ENCODE measurements at places on chromosomes 5 and 9. TPM values are rescaled to one million over a fixed set of nuclear protein-coding genes. Genes with fewer than 3 reads are reported as not detected.

GRCh38 chr9:99169086-99169485 is 52.7 kb downstream of the ALG2 start:
- no peak overlapping the region for H3K4me3 ChIP-seq
- DNase-seq, result no peak
- no peaks in the 10 kb centered on the region for H3K27me3 ChIP-seq
- no peaks in the 10 kb centered on the region for H3K36me3 ChIP-seq
- H3K27ac ChIP-seq, result no peak overlapping the region

GRCh38 chr5:87438231-87438630 is 25.5 kb upstream of the CCNH start:
- peaks cover 2% of the 10 kb centered on the region for H3K4me1 ChIP-seq
- no peak overlapping the region for H3K27ac ChIP-seq
- peaks cover 4% of the 10 kb centered on the region for H3K27me3 ChIP-seq
- H3K36me3 ChIP-seq, result no peaks in the 10 kb centered on the region
- H3K4me3 ChIP-seq, result no peak overlapping the region

- no peak overlapping the region for H3K4me3 ChIP-seq
- H3K36me3 ChIP-seq, result no peaks in the 10 kb centered on the region
- peak overlapping the region; percentile 62 for H3K27ac ChIP-seq
- no peaks in the 10 kb centered on the region for H3K27me3 ChIP-seq
These were observed 23.9 kb upstream of the SMAD5 start for GRCh38 chr5:136108766-136109165.

DNA sequence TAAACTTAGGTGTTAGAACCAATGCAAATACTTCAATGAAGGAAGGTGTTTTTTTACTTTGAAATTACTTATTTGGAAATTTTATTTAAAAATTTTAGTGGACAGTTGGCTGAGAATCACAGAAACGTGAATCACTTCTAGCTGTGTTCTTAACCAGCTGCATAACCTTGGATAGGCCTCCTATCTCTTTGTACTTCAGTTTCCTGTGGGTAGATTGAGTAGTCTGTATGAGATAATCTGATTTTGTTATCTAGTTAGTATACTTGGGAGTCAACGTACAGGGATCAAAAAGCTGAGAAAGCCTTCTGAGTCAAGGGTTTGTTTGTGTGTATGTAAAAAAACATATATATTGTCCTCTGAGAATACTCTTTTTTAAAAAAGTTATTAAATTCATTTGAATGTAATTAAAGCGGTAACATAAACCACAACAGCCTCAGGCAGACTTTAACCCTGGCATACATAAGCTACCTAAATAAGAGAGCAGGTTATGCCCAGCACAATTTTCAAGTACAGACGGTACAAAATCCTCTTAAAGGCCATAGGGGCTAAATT is 38.1 kb upstream of the ZCCHC7 start:
- H3K27ac ChIP-seq, result no peak overlapping the region
- H3K36me3 ChIP-seq, result peaks cover 11% of the 10 kb centered on the region

DNA sequence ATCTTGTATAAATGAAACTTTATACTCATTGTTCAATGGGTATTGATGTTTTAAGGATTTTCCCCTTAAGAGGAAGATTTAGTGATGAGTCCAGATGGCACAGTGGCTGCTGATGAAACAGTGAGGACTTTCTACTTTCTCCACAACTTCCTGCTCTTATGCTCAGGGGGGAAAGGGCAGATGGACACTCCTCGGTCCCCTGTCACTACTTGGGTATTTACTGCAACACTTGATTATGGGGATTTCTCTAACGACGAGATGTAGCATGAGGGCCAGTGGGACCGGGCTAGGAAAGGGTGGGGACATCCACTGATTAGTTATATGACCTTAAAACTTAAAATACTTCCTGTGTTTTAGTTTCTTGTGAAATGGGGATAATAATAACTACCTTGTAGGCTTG is 146.1 kb upstream of the HMHB1 start:
- no peaks in the 10 kb centered on the region for H3K27me3 ChIP-seq
- no peak overlapping the region for H3K4me3 ChIP-seq
- no peak for DNase-seq

DNA sequence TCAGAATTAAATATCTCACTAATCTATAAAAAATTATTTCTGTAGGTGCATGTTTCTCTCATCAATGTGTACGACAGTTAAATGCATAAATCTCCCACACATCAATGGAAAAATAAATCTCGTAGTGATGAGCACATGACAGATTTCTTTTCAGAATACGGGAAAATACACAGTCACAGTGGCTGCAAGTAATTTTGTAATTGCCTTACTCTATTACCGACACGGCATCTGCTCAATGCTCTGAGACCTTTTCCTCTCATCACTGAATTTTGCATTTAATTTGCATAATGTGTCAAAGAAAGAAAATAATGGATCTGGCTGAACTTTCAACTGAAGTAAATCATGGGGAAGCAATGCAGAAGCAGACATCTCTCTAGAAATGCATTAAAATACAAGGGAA is 37.2 kb downstream of the PDE4D start:
- no peaks in the 10 kb centered on the region for H3K36me3 ChIP-seq
- peaks cover 1% of the 10 kb centered on the region for H3K4me1 ChIP-seq
- peaks cover 11% of the 10 kb centered on the region for H3K27me3 ChIP-seq
- no peak overlapping the region for H3K27ac ChIP-seq
- DNase-seq, result no peak

DNA sequence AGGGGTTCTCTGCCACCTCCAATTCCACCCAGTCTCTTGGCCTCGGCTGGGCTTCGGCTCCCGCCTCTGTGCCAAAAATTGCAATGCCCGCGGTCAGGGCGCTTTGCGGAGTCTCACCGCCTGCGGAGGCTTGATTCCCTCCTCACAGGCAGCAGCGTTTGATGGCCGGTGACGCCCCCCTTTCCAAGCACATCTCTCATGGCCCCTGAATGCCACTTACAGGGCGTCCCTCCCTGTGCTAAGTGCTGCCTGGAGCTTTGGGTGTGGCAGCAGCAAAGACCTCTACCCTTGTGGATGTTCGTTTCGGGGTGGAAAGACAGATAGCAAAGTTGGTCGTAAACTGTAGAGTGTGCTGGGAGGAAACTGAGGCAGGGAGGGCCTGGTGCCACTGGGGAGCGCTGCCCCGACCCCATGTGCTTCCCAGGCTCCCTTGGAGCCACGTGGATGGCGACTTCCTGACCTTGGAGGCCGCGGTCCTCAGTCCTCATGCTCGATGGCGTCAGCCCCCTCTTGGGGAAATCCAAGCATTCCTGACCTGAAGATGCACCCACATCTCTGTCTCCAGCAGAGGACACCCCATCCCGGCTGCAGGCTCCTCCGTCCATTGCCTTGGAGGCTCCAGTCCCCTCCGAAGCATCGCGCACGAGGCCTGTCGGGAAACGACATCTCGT is 249.2 kb upstream of the IRX4 start:
- H3K36me3 ChIP-seq, result no peaks in the 10 kb centered on the region
- H3K4me3 ChIP-seq, result no peak overlapping the region
- H3K4me1 ChIP-seq, result peaks cover 18% of the 10 kb centered on the region
- no peak for DNase-seq

GRCh38 chr5:30239331-30240022 is 954.0 kb upstream of the CDH6 start:
- H3K27ac ChIP-seq, result no peak overlapping the region
- DNase-seq, result no peak
- H3K4me3 ChIP-seq, result no peak overlapping the region
- H3K36me3 ChIP-seq, result no peaks in the 10 kb centered on the region
- H3K4me1 ChIP-seq, result no peaks in the 10 kb centered on the region
- no peaks in the 10 kb centered on the region for H3K27me3 ChIP-seq

- peaks cover 3% of the 10 kb centered on the region for H3K27me3 ChIP-seq
- no peaks in the 10 kb centered on the region for H3K36me3 ChIP-seq
- no peak overlapping the region for H3K4me3 ChIP-seq
- no peak overlapping the region for H3K27ac ChIP-seq
- DNase-seq, result no peak
- H3K4me1 ChIP-seq, result peaks cover 17% of the 10 kb centered on the region
These were observed 6.3 kb upstream of the CAMK2A start for GRCh38 chr5:150295741-150296486.

- H3K27me3 ChIP-seq, result peaks cover 5% of the 10 kb centered on the region
- H3K36me3 ChIP-seq, result peaks cover 6% of the 10 kb centered on the region
- peak overlapping the region; percentile 25 for H3K27ac ChIP-seq
- no peak overlapping the region for H3K4me3 ChIP-seq
These were observed 251.3 kb downstream of the GAS1 start for GRCh38 chr9:86695910-86696424.

- H3K4me1 ChIP-seq, result peaks cover 4% of the 10 kb centered on the region
- no peak overlapping the region for H3K27ac ChIP-seq
- no peaks in the 10 kb centered on the region for H3K36me3 ChIP-seq
- no peaks in the 10 kb centered on the region for H3K27me3 ChIP-seq
These were observed 764.9 kb downstream of the DNAH5 start for GRCh38 chr5:13179407-13180087.

DNA sequence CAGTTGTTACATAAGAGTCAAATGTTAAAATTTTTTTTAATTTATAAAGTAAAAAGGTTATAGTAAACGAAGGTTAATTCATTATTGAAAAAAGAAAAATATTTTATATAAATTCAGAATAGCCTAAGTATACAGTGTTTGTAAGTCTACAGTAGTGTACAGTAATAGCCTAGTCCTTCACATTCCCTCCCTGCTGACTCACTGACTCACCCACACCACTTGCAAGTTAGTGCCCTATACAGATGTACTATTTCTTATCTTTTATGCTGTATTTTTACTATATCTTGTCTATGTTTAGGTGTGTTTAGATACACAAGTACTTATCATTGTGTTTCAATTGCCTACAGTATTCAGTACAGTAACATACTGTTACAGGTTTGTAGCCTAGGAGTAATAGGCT is 57.6 kb downstream of the MAMDC2 start:
- DNase-seq, result no peak
- H3K4me1 ChIP-seq, result peaks cover 3% of the 10 kb centered on the region
- no peaks in the 10 kb centered on the region for H3K36me3 ChIP-seq
- H3K4me3 ChIP-seq, result no peak overlapping the region

GRCh38 chr9:137035507-137035834 is 3.6 kb upstream of the FUT7 start:
- H3K4me3 ChIP-seq, result no peak overlapping the region
- H3K27me3 ChIP-seq, result no peaks in the 10 kb centered on the region
- H3K4me1 ChIP-seq, result no peaks in the 10 kb centered on the region
- H3K27ac ChIP-seq, result no peak overlapping the region
- DNase-seq, result no peak
- H3K36me3 ChIP-seq, result no peaks in the 10 kb centered on the region

DNA sequence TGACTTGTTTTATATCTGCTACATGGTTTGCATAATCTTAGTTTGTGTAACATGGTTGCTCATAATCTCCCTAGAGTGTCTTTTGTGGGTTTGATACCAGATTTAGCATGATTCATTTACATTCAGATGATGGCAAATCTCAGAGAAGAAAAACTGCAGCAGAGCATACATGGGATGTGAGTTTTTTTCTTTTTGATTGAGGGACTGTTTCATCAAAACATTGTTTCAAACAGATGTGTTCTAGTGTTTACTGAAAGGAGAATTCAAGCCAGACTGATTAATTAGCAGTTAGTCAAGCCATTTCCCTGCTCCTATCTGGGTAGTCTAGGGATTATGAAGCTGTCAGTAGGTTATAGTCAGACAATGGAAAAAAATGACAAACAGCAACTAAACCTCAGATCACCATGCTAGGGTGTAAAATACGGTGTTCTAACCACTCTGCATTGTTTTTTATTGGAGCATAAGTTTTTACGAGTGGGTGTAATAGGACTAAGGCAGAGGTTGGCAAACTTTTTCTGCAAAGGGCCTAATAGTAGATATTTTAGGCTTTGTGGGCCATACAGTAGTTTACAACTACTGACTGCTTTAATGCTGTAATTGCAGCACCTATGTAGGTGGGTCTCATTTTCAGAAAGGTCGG is 10.5 kb upstream of the GDNF start:
- no peak overlapping the region for H3K4me3 ChIP-seq
- no peaks in the 10 kb centered on the region for H3K36me3 ChIP-seq
- peaks cover 21% of the 10 kb centered on the region for H3K4me1 ChIP-seq

- H3K4me1 ChIP-seq, result no peaks in the 10 kb centered on the region
- no peak for DNase-seq
- no peak overlapping the region for H3K27ac ChIP-seq
- no peaks in the 10 kb centered on the region for H3K36me3 ChIP-seq
- H3K4me3 ChIP-seq, result no peak overlapping the region
These were observed 388.2 kb downstream of the FAM170A start for GRCh38 chr5:120017513-120017912.

DNA sequence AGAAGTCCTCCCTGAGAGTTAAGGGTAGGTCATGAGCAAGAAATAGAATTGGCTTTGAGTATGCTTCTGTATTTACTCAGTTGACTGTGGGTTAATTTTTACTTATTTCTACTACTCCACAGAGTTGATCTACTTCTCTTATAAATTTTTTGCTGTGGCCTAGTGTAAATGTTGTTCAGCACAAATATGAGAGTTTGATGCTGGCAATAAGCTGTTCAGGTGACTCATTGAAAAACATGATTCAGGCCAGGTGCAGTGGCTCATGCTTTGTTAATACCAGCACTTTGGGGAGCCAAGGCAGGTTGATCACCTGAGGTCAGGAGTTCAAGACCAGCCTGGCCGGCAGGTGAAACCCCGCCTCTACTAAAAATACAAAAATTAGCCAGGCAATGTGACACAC is 4.5 kb upstream of the CDK7 start:
- H3K36me3 ChIP-seq, result peaks cover 10% of the 10 kb centered on the region
- no peaks in the 10 kb centered on the region for H3K27me3 ChIP-seq
- DNase-seq, result no peak

- H3K27me3 ChIP-seq, result no peaks in the 10 kb centered on the region
- no peak overlapping the region for H3K27ac ChIP-seq
- H3K4me3 ChIP-seq, result no peak overlapping the region
- H3K36me3 ChIP-seq, result no peaks in the 10 kb centered on the region
These were observed 57.4 kb downstream of the SEMA4D start for GRCh38 chr9:89440548-89440947.

GRCh38 chr9:89670801-89671434 is 66.1 kb downstream of the GADD45G start:
- H3K27ac ChIP-seq, result no peak overlapping the region
- H3K36me3 ChIP-seq, result no peaks in the 10 kb centered on the region
- H3K4me3 ChIP-seq, result no peak overlapping the region
- peaks cover 11% of the 10 kb centered on the region for H3K4me1 ChIP-seq
- no peak for DNase-seq

- peaks cover 8% of the 10 kb centered on the region for H3K4me1 ChIP-seq
- DNase-seq, result no peak
- H3K27me3 ChIP-seq, result no peaks in the 10 kb centered on the region
- no peak overlapping the region for H3K4me3 ChIP-seq
These were observed 103.3 kb upstream of the EDIL3 start for GRCh38 chr5:84487963-84488362.

- peaks cover 38% of the 10 kb centered on the region for H3K4me1 ChIP-seq
- no peak for DNase-seq
- no peak overlapping the region for H3K4me3 ChIP-seq
- peaks cover 17% of the 10 kb centered on the region for H3K36me3 ChIP-seq
- H3K27ac ChIP-seq, result peak overlapping the region; percentile 94
These were observed 232.2 kb downstream of the NFIB start for GRCh38 chr9:14081745-14082144.

DNA sequence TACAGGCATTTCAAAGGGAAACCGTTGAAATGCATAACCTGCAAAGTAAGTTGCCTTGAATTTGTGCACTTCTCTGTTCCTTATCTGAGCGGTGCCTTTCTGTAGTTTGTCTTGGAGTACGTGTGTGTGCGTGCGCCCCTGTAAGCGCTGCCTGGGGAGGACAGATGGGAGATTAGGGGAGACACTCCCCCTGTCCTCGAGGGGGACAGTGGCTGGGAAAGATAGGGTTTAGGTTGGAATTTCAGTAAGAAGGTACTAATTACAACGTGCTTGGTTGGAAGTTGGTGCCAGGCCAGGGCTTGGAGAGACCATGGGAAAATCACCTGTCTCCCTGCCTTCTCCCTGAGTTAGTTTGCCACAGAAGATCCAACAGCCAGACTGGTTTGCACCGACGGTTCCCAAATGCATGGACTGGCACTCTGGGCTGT is 73.2 kb downstream of the PIK3R1 start:
- H3K27me3 ChIP-seq, result no peaks in the 10 kb centered on the region
- peak overlapping the region; percentile 95 for H3K4me3 ChIP-seq
- H3K27ac ChIP-seq, result peak overlapping the region; percentile 99
- H3K36me3 ChIP-seq, result peaks cover 7% of the 10 kb centered on the region

The CSF1R gene
- total RNA-seq, result 0.27 TPM

The MSMP gene
- not detected for total RNA-seq

The ARAP3 gene
- 53.8 TPM for total RNA-seq
